ENCODE measurements at places on chromosomes 5 and 9. TPM values are rescaled to one million over a fixed set of nuclear protein-coding genes. Genes with fewer than 3 reads are reported as not detected.

The BRD8 gene
- 96.1 TPM for total RNA-seq

- no peak for DNase-seq
Measured at GRCh38 chr5:21711866-21712758, 1141.0 kb downstream of the CDH12 start.

The SOWAHA gene
- total RNA-seq, result 4.6 TPM

GRCh38 chr9:113648048-113648447 lies 184.5 kb downstream of the RGS3 start:
- no peak for DNase-seq

The SLCO6A1 gene
- total RNA-seq, result not detected
